ENCODE measurements at places on chromosomes 13 and 19.

GRCh38 chr19:42178791-42179674 is 38.4 kb downstream of the DEDD2 start:
- no peak for DNase-seq

DNA sequence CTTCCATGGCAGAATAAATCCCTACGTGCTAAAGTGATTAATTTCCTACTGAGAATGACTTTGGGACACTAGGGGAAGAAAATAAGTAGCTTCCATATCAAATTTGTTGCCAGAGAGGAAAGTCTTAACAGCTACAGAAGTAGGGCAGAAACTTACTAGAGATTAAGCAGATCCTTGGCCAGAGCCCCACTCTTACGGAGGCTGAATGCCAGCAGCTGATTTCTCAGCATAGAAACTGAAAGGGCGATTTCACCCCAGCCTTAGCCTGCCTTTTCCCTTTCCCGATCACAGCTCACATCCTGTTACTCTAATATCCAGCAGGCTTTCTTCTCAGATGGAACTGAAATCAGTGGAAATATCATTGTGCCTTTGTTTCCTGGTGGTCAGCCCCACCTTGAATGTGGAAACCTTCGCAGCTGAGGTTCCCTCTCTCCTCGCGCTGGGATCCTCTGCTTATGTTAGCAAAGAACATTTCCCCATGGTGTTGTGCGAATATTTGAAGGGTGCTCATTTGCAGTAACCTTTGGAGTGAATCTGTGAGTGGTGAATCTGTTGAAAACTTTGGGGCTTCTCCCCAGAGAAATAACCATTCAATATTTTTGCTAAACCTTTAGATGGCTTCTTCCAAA is 8.4 kb downstream of the FAM124A start:
- DNase-seq = no peak

DNA sequence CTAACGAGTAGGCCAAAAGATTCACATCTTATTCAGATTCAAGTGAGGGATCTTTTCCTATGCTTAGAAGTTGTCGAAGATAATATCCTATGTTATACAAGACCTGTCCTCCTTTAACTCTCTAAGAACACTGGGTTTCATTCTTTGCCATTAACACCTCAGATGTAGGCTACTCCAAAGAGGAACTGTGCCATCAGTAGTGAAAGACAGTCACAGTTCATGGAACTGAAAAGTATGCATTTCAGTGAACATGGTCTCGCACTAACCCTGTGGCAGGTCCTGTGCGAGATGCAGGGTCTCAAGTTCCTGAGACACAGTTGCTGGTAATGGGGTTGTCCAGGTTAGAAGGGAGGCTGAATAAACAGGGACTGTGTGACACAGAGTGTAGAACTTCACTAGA is 4.1 kb downstream of the LGALS16 start:
- DNase-seq = no peak

- DNase-seq = no peak
Measured at GRCh38 chr13:48072787-48073186, 22.1 kb downstream of the MED4 start.

GRCh38 chr13:40271931-40272775 is 394.3 kb downstream of the FOXO1 start:
- peak; percentile 91 for DNase-seq

DNA sequence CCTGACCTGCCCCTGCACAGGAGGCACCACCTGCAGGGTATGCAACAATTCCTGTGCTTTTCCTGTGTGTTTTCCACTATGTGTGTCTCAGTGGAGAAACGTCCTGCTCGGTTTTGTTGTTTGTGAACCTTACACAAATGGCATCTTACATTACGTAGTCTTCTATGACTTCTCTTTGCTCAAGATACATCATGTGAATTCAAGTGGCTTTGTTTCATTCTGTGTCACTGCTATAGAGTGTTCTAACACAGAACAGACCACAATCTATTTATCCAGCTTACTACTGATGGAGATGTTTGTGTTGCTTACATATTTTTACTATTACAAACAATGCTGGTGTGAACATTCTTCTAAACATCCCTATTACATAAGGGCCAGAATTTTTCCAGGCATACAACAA is 97.7 kb downstream of the ANKRD10 start:
- no peak for DNase-seq

DNA sequence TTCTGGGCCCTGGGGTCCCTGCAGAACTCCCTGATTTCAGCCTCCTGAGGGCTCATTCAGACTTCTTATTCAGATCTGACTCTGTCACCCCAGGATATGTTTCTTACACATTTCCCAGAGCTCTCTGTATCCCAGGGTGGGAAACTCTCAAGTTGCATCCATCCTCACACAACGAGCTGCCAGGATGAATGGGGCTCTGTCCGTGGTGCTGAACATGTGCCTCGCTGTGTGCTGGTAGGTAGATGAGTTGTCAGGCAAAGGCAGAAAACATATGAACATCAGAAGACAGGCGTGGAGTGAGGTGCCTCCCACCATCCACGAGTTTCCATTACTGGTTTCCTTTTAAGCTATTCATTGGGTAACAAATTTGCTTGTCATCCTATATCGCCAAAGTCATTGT is 11.4 kb upstream of the IGFL1 start:
- DNase-seq = peak; percentile 53

All from NCI-H226 (cell line).